ENCODE measurements at places on chromosomes 12 and 14. TPM values are rescaled to one million over a fixed set of nuclear protein-coding genes. Genes with fewer than 3 reads are reported as not detected.

DNA sequence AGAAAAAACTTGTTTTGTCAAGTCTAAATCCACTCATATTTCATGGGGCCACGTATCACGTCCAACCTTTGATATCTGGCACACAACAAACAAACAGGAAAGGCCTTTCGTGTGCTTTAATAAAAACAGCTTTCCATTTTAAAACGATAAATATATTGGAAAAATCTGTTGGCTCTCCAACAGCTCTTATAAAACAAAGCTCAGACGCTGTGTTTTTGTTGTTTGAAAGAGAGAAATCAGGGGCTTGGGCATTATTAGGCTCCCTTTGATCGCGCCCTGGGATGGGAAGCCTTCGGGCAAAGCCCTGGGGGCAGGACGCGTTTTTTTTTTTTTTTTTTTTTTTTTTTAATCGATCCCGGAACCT lies 429 bp upstream of the PLEKHA5 start:
- no peak for DNase-seq

GRCh38 chr14:101031721-101032120 lies 128.2 kb upstream of the RTL1 start:
- DNase-seq, result no peak

- DNase-seq, result no peak
These were observed 172.0 kb downstream of the SYT10 start for GRCh38 chr12:33267641-33268040.

GUCY2C gene
- 0.36 TPM for total RNA-seq

STON2 gene
- 66.8 TPM for total RNA-seq

APOF gene
- not detected for total RNA-seq

RPGRIP1 gene
- total RNA-seq, result 1.5 TPM

DNA sequence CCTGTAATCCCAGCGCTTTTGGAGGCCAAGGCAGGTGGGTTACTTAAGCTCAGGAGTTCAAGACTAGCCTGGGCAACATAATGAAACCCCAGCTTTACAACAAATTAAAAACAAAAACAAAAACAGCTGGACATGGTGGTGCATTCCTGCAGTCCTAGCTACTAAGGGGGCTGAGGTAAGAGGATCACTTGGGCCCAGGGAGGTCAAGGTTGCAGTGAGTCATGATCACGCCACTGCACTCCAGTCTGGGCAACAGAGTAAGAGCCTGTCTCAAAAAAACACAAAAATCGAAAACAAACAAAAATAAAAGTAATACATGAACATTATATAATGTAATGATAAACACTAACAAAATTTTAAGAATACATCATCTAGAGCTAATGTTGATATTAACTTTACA lies 46.2 kb upstream of the GRIP1 start:
- DNase-seq, result no peak

RNASE2 gene
- total RNA-seq, result not detected

GRCh38 chr14:28767853-28768741 lies 1.5 kb downstream of the FOXG1 start:
- DNase-seq, result peak; percentile 37

CPNE6 gene
- total RNA-seq, result not detected

GRCh38 chr14:56333359-56334292 lies 215.4 kb downstream of the PELI2 start:
- no peak for DNase-seq

Measured in endothelial cell (in vitro differentiated cells).